ENCODE measurements at places on chromosomes 6 and 20. TPM values are rescaled to one million over a fixed set of nuclear protein-coding genes. Genes with fewer than 3 reads are reported as not detected.
A peak's percentile ranks its signal among the peaks of the same experiment; 100 is the strongest.

GRCh38 chr6:123875784-123876183 lies 72.1 kb downstream of the NKAIN2 start:
- H3K4me1 ChIP-seq: no peaks in the 10 kb centered on the region
- no peak overlapping the region for H3K27ac ChIP-seq
- H3K27me3 ChIP-seq: no peaks in the 10 kb centered on the region
- DNase-seq: no peak
- no peaks in the 10 kb centered on the region for H3K36me3 ChIP-seq

DNA sequence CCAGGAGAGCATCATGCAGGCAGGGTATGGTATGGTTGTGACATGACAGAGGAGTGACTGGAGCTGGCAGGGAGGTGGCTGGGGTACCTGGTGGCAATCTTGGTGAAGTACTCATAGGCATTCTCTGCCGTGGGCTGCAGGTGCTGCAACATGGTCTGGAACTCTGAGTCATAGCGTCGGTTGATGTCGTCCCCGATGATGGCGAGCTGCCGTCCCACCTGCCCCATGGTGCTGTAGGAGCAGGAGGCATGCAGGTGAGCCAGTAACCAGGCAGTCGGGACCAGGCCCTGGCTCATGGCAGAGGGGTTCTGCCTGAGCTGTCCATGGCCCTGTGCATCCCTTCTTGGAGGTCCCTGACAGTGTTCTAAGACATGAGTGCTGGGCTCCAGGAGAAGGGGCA lies 4.9 kb downstream of the BAK1 start:
- H3K4me1 ChIP-seq: peaks cover 15% of the 10 kb centered on the region
- no peak overlapping the region for H3K27ac ChIP-seq
- H3K36me3 ChIP-seq: peaks cover 21% of the 10 kb centered on the region
- no peaks in the 10 kb centered on the region for H3K27me3 ChIP-seq
- DNase-seq: no peak

GRCh38 chr6:113971741-113972140 lies 793 bp upstream of the HDAC2 start:
- H3K27me3 ChIP-seq: no peaks in the 10 kb centered on the region
- H3K4me1 ChIP-seq: peaks cover 4% of the 10 kb centered on the region
- H3K27ac ChIP-seq: peak overlapping the region; percentile 80
- DNase-seq: no peak

- DNase-seq: peak; percentile 62
- H3K27me3 ChIP-seq: no peaks in the 10 kb centered on the region
- peak overlapping the region; percentile 71 for H3K4me3 ChIP-seq
- peak overlapping the region; percentile 73 for H3K27ac ChIP-seq
- H3K36me3 ChIP-seq: no peaks in the 10 kb centered on the region
Observed at GRCh38 chr6:157982563-157983405, 1.1 kb downstream of the SYNJ2 start.

GRCh38 chr20:34110745-34111641 lies 1.1 kb downstream of the EIF2S2 start:
- H3K4me3 ChIP-seq: peak overlapping the region; percentile 89
- DNase-seq: peak; percentile 31
- H3K27ac ChIP-seq: peak overlapping the region; percentile 98
- no peaks in the 10 kb centered on the region for H3K36me3 ChIP-seq

DNA sequence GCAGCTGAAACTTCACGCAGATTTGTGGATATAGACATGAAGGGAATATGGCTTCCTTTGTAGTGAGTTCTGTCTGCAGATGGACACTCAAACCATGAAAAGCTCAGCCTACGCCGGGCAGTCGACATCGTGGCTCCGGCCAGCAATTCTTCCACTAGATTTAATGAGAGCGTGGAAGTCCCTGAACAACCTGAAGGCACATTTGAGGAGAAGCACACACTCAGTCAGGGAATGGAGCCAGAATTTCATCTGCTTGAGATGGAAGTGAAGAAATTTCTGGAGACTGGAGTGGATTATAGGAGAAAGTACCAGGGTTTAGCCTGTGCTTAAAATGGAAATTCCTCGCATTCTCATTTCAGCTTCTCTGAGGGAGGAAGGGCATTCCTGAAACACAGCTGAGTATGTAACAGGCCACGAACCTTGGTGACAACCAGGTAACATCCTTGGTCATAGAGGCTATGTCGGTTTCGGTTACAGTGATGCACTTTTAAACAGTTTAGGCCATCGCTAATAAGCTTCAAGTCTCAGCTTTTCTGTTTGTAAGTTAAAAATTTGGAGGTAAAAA lies 80.5 kb upstream of the AGPAT4 start:
- no peak overlapping the region for H3K4me3 ChIP-seq
- no peaks in the 10 kb centered on the region for H3K4me1 ChIP-seq
- no peaks in the 10 kb centered on the region for H3K27me3 ChIP-seq
- no peak overlapping the region for H3K27ac ChIP-seq
- DNase-seq: no peak

DNA sequence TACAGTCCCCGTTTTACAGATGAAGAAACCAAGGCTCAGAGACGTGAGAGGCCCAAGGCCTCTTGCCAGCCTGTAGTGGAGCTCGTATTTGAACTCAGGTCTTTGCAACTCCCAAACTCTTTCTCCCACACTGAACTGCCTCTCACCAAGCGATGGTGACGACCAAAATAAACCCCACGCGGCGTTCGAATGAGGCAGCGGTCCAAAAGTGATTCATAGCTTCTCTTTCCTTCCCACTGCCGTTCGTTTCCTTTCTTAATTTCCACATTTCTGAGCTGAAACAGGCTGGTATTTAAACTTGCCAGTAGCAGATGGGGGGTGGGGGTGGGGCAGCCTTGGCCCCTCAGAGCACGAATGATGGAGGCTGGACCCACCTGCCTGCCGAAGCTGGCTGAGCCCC lies 252.9 kb upstream of the KCNG1 start:
- H3K27me3 ChIP-seq: no peaks in the 10 kb centered on the region
- H3K4me3 ChIP-seq: no peak overlapping the region

GRCh38 chr20:16427571-16427970 lies 145.7 kb downstream of the KIF16B start:
- no peak for DNase-seq
- no peak overlapping the region for H3K27ac ChIP-seq
- H3K27me3 ChIP-seq: no peaks in the 10 kb centered on the region
- H3K4me3 ChIP-seq: no peak overlapping the region
- no peaks in the 10 kb centered on the region for H3K4me1 ChIP-seq

- H3K27me3 ChIP-seq: no peaks in the 10 kb centered on the region
- H3K36me3 ChIP-seq: no peaks in the 10 kb centered on the region
- no peak overlapping the region for H3K4me3 ChIP-seq
- H3K27ac ChIP-seq: no peak overlapping the region
Observed at GRCh38 chr6:111661541-111662061, 55.9 kb upstream of the TRAF3IP2 start.

GRCh38 chr20:25053255-25054031 lies 4.5 kb downstream of the ACSS1 start:
- no peak for DNase-seq
- H3K27ac ChIP-seq: peak overlapping the region; percentile 59
- no peak overlapping the region for H3K4me3 ChIP-seq

- H3K4me3 ChIP-seq: no peak overlapping the region
- no peak overlapping the region for H3K27ac ChIP-seq
- no peaks in the 10 kb centered on the region for H3K27me3 ChIP-seq
- no peaks in the 10 kb centered on the region for H3K4me1 ChIP-seq
- no peak for DNase-seq
- H3K36me3 ChIP-seq: no peaks in the 10 kb centered on the region
Observed at GRCh38 chr20:5767493-5768098, 17.4 kb downstream of the SHLD1 start.

- H3K27ac ChIP-seq: no peak overlapping the region
- DNase-seq: no peak
- no peaks in the 10 kb centered on the region for H3K36me3 ChIP-seq
- H3K4me1 ChIP-seq: no peaks in the 10 kb centered on the region
Observed at GRCh38 chr6:17484201-17484849, 90.9 kb downstream of the CAP2 start.

- no peak for DNase-seq
- no peak overlapping the region for H3K27ac ChIP-seq
- H3K4me3 ChIP-seq: no peak overlapping the region
- H3K36me3 ChIP-seq: no peaks in the 10 kb centered on the region
Observed at GRCh38 chr6:16274885-16275589, 36.6 kb downstream of the GMPR start.

DNA sequence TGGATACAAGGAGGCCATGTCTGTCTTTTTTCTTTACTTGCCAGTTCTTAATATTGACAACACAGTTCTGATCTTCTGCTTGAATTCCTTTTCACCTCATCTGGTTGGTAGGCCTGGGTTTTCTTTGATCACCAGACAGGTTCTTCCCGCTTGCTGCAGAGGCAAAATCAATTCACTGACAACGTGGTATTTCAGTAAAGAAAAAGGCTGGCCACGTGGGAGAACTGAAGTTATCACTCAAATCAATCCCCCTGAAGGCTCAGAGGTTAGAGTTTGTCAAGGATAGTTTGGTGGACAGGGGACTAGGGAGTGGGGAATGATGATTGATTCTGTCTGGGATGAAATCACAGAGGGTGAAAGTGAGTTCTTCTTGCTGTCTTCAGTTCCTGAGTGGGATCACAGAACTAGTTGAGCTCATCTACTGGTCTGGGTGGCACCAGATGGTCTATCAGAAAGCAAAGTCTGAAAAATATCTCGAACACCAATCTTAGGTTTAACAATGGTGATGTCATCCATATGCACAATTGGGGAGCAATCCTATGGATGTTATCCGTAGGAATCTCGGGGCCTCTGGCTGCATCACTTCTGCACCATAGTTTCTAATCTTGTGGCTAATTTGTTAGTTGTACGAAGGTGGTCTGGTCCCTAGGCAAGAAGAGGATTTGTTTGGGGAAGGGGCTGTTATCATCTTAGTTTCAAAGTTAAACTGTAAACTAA lies 37.3 kb upstream of the OLIG3 start:
- no peak overlapping the region for H3K27ac ChIP-seq
- H3K4me3 ChIP-seq: no peak overlapping the region
- no peaks in the 10 kb centered on the region for H3K27me3 ChIP-seq
- H3K4me1 ChIP-seq: no peaks in the 10 kb centered on the region
- no peak for DNase-seq
- H3K36me3 ChIP-seq: no peaks in the 10 kb centered on the region

- no peaks in the 10 kb centered on the region for H3K4me1 ChIP-seq
- H3K36me3 ChIP-seq: no peaks in the 10 kb centered on the region
- DNase-seq: no peak
- no peak overlapping the region for H3K4me3 ChIP-seq
- H3K27me3 ChIP-seq: no peaks in the 10 kb centered on the region
- no peak overlapping the region for H3K27ac ChIP-seq
Observed at GRCh38 chr6:113347436-113347835, 509.7 kb upstream of the MARCKS start.

DNA sequence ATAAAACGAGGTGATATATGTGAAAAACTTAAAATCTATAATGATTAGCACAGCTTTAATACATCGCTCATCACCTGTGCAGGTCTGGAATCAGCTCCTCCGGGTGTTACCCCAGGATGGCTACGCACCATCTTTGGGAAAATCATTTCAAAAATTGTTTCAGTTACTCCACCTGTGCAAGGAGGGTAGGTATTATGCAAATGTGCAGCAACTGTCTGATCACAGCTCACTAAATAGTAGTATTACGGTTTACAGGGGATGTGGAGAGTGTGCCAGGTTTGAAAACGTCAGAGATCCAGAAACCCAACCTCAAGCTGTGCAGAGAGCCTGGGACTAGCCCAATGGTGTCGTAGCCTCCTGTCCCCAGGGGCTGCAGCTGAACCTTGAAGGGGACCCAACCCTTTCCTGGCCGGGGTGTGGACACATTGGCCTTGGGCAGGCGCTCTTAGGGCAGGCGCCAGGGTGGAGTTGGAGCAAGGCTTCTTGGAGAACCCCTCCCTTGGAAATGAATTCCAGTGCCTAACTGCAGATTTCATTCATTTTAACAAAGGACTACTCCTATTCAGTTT lies 24.2 kb upstream of the SGK1 start:
- no peaks in the 10 kb centered on the region for H3K36me3 ChIP-seq
- no peak for DNase-seq
- H3K4me3 ChIP-seq: no peak overlapping the region
- H3K27ac ChIP-seq: no peak overlapping the region
- no peaks in the 10 kb centered on the region for H3K27me3 ChIP-seq

DNA sequence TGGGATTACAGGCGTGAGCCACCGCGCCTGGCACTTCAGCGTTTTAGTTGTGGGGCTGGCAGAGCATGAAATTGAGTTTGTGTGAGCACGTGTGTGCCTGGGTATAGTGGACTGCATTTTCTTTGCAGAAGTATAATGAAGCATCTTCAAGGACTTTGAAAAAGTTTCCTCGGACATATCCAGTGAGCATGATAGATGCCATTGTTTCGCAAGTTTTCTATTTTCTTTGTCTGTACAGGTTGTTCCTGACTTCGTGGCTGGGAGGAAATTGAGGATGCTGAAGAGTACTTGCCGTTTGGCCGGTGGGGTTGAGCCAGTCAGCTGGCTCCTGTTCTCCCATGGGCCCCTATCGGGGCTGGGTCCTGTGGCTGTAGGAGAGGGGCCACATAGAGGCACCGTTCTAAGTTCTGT lies 55.9 kb downstream of the RREB1 start:
- no peaks in the 10 kb centered on the region for H3K27me3 ChIP-seq
- peak overlapping the region; percentile 60 for H3K27ac ChIP-seq
- H3K4me1 ChIP-seq: peaks cover 49% of the 10 kb centered on the region
- H3K36me3 ChIP-seq: no peaks in the 10 kb centered on the region
- no peak for DNase-seq
- no peak overlapping the region for H3K4me3 ChIP-seq

DNA sequence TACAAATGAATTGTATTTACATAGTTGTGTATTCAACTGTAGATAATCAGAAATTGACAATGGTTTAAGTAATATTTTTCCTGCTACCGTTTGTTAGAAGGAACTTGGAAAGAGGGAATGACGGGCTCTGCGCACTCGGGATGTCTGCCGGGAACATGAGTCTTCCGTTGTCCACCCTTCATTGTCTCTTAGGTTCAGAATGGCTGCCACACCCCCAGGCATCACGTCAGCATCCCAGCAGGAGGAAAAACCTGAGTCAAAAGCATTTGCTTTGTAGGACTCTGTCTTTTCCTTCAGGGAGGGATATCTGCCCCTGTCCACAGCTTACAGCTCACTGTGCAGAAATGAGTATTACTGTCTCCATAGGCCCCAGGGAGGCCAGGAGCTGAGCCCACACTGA lies 331.2 kb downstream of the THBS2 start:
- no peak overlapping the region for H3K27ac ChIP-seq
- no peaks in the 10 kb centered on the region for H3K36me3 ChIP-seq
- H3K4me3 ChIP-seq: no peak overlapping the region
- H3K4me1 ChIP-seq: no peaks in the 10 kb centered on the region
- no peak for DNase-seq
- no peaks in the 10 kb centered on the region for H3K27me3 ChIP-seq

Gene L3MBTL1
- total RNA-seq: 4.5 TPM

Gene PMEPA1
- 13.0 TPM for total RNA-seq

Gene IP6K3
- total RNA-seq: 0.17 TPM

Gene CTCFL
- not detected for total RNA-seq

Gene TMC2
- not detected for total RNA-seq

Gene NT5E
- 18.6 TPM for total RNA-seq

Gene HSPA1L
- total RNA-seq: 0.98 TPM

Gene TSBP1
- not detected for total RNA-seq

Gene ZBTB46
- 2.1 TPM for total RNA-seq
